ENCODE measurements at places on chromosomes 5 and 9.
A peak's percentile ranks its signal among the peaks of the same experiment; 100 is the strongest.

DNA sequence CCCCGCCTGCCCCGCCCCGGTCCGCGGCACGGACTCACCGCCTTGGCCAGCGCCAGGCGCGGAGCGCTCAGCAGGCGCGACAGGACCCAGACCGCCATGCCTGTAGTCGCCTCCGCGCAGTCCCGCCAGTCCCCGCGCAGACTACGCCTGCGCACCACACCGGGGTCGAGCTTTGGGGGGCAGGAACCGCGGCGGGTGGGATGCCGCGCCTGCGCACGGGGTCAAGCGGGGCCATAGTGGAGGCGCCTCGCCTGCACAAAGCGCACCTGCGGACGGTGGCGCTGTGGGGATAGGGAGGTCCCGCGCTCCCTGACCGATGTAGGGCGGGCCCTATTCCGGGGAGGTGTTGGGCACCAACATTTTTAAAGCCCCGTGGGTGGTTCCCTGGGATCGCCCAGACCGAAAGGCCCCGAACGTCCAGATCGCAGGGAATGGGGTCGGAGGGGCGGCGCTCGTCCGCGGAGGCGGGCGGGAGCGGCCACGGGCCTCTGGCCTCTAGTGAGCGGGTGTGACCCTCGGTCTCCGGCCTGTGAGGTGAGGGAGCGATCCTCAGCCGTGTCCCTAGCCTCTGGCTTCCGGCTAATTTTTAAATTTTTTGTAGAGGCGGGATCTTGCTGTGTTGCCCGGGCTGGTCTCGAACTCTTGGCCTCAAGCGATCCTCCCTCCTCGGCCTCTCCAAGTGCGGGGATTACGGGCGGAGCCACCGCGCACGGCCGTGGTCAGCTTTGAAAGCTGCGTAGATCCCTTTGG is 70.8 kb upstream of the LPCAT1 start:
- DNase-seq, result peak; percentile 51

GRCh38 chr9:137069508-137070091 is 757 bp downstream of the SAPCD2 start:
- no peak for DNase-seq

DNA sequence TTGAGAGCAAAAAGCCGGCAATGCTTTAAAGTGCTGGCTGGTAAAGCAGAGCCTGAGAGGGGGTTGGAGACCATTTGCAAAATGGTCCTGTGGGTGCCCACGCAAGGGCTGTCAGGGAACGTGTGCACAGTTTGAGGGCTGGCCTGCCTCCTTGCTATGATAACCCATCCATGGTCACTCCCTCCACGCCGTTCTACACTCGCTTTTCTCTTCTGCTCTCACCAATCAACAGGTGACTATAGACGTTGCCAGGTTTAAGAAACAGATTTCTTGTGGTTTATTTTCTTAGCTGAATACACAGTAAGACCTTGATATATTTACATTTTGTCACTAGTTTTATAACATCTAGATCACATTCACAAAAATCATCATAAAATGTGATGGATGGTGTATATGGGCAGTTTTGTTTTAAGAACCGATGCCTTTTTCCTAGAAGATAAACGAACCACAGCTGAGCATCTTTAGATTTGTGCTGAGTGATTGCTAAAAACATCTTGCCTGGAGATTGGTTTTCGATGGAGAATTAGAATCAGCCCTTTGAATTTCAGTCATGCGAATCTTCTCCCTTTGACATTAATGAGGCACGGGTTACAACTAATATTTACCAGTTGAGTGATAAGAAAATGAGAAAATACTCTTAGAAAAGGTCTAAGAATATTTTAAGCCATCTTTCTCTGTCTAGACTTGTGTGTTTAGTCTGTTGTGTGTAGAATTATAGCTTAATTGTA is 13.9 kb downstream of the MAP1B start:
- DNase-seq, result no peak

DNA sequence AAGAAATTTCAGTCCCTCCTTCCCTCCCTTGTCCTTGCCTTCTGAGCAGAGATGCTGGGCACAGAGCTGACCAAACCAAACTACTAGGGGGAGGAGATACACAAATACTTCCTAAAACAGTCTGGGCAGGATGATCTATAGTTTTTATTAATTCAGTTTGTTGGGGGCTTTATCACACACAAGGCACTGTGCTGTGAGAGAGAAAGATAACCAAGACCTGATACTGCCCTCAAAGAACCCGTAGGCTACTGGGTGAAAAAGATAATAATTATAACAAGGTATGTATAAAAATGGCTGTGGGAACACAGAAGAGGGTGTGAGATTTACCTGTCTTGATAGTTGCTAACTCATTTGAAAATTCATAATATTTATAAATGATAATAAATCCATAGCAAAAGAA is 354.7 kb downstream of the NDUFS4 start:
- no peak for DNase-seq

DNA sequence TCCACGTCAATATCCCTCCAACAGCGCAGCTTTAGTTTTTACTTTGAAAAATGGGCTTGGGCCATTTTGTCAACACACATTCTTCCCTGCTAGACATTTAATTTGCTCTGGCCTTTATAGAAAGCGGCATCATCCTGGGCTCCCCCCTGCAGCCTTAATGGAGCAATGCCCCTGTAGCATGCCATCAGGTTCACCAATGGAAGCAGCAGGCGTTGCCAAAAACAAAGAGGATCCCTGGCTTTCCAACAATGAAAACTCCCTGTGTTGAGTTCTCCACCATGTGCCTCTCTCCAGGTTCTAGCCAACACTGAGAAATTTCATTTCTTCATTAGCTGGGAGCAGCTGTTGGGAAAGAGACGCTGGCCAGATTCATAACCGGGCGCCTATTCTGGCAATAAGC is 139.5 kb downstream of the ZNF622 start:
- DNase-seq, result no peak

DNA sequence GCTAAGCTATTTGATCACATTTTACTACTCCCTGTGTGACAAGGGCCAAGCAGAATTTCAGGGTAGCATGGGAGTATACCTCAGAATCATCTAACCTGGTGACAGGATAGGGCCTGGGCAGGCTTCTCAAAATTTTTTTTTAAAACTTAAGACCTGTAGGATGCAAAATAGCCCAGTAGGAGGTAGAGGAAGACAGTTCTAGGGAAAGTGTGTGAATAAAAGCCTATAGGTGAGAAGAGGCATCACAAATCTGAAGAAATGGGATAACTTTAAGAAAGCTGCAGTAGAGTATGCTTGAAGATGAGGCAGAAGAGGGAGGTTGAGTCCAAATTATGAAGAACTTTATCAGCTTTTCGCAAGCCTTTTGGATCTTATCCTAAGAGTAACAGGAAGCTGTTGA is 32.3 kb downstream of the CNTRL start:
- no peak for DNase-seq

DNA sequence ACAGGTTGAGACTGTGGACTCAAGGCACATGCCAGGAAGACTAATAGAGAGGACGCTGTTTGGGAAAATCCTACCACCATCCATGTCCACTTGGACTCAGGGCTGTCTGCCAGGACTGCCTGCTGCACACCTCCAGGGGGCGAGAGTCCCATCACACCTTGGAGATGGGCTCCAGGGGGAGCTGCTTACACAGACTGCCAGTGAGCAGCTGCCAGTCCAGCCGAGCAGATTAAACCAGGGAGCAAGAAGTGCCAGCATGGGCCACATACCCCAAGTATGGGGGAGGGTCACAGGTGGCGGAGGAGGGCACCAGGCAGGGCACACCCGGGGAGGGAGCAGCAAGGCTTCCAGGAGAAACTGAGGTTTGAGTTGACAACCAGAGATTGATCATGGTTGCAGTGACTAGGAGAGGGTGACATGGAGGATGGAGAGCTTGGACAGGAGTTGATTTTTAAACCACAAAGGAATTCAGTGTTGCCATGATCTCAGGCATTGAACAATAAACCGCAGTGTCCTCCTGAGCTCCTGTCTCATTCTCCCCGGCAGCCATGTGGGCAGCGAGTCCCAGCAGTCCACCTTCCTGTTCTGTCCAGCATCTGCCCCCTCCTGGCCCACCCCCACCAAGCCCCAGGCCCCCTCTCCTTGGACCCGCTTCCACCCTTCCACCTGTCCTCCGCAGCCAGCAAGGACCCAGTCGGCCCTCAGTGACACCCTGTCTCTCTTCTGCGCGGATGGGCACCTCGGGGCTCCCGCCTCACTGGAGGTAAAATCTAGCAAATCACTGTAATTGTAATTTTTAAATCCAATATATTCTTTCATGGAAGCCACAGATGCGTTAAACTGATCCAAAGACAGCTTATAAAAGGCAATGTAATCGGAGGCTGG is 3.1 kb upstream of the VAV2 start:
- DNase-seq, result no peak

GRCh38 chr9:91494751-91495150 is 71.1 kb upstream of the NFIL3 start:
- no peak for DNase-seq

GRCh38 chr5:102068870-102069269 is 227.2 kb downstream of the SLCO4C1 start:
- no peak for DNase-seq

DNA sequence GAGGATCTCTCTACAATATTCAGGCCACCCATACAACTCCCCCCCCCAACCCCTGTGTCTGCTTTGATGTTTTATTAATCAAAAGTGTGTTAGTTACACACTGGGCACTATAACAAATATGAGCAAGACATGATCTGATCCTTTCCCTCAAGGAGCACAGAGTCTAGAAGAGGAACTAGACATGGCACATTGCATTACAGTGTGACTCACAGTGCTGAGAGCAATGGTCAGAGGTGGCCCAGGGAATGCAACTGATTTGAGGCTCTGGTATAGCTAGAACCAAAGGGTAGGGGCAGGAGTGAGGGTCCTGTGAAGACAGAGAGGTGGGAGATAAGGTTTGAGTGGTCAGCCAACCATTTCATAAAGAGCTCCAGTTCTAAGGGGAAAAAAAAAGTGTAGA is 539.2 kb downstream of the ACTL7B start:
- no peak for DNase-seq

DNA sequence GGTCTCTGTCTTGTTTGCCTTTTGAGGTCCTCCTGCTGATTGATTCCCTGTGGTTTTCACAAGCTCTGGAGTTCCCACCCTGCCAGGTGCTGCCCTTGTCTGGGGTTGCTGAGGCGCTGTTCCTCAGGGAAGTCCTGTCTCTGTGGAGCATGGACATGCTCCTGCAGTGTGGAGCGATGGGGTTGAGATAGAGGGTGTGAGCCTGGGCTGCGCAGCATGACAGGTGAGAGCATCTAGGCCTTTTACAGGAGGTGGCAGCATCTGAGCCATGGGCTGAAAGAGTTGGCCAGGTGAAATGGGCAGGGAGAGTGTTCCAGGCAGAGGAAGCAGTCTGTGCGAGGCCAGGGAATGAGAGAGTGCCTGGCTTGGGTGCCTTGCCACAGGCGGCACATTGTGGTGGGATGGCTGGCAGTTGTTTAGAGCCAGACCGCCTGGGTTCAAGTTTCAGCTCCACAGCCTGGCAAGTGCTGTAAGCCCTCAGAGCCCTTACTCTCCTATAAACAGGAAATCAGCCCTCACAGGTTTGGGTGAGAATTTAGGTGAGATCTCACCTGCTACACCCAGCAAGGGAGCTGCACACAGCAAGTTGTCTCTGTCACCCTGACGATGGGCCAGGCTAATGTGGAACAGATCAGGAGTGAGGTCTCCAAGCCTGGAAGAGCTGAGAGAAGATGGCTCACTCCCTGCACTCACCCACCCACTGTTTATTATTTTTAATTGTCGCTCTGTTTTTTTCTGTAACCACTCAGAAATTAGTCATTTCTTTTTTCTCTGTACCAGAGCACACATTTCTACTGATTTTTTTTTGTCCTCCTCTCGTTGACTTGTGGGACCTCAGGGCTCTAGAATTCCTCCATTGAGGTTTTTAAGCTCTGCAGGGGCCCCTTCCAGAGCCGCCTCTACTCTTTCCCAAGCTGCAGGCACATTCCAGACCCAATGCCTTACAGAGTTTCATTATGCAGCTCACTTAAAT is 19.6 kb downstream of the TCOF1 start:
- no peak for DNase-seq

- no peak for DNase-seq
These were observed 60.0 kb downstream of the MCTP1 start for GRCh38 chr5:95224701-95225459.

- DNase-seq, result no peak
These were observed 57.8 kb upstream of the RUSC2 start for GRCh38 chr9:35432076-35432475.

DNA sequence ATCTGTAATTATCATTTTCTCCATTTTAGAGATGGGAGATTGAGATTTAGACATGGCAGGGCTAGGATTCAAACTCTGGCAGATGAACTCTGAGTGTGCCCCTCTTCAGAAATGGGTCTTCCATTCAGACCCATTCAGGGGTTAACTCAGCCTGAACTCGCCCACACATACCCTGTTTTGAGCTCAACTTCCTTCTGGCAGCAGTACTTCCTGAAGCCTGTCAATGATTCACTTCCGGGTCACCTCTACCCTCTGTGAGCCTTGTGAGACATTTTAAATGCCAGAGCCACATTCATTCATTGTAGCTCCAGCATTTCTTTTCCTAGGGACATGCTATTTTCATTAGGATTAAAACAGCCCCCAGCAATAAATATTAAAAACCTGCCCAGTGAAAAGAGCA is 209.3 kb upstream of the SLC24A2 start:
- DNase-seq, result no peak

GRCh38 chr5:45334939-45335338 is 361.2 kb downstream of the HCN1 start:
- no peak for DNase-seq

GRCh38 chr9:76090330-76090729 is 199.9 kb downstream of the PCSK5 start:
- no peak for DNase-seq

- no peak for DNase-seq
These were observed 28.5 kb downstream of the ECPAS start for GRCh38 chr9:111455638-111456037.

DNA sequence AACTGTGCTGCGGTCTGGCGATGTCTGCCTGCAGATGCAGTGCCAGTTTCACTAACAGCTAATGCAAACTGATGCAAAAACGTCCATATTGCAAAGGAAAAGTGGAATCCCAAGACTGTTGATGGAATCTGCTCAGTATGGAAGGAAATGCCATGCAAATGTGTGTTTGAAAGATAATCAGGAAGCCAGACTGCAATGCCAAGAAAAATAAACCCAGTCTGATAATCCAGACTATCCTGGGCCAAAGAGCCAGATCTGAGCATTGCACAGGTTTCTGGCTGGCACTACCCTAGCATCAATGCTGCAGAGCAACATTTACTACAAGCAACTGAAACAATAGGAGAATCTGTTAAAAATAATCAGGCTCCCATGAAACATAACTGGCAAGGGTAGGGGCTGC is 130.3 kb downstream of the FSTL4 start:
- no peak for DNase-seq

GRCh38 chr9:126611193-126611591 is 2.5 kb upstream of the LMX1B start:
- DNase-seq, result no peak

- DNase-seq, result no peak
These were observed 5.7 kb downstream of the GALNT10 start for GRCh38 chr5:154196281-154196680.

All from activated CD4-positive, CD25-positive, alpha-beta regulatory T cell (primary cell).